Fibroblast of villous mesenchyme (primary cell): ENCODE measurements at places on chromosomes 2 and 18. TPM values are rescaled to one million over a fixed set of nuclear protein-coding genes. Genes with fewer than 3 reads are reported as not detected.

Gene SLC16A14
- total RNA-seq, result 1.3 and 3.5 TPM in 2 replicates

Gene PPM1G
- 60.6 and 63.9 TPM in 2 replicates for total RNA-seq

Gene HNRNPLL
- total RNA-seq, result 40.6 and 57.0 TPM in 2 replicates

Gene SERPINB4
- total RNA-seq, result not detected in 2 replicates

Gene SALL3
- total RNA-seq, result not detected in 2 replicates

Gene HOXD12
- total RNA-seq, result not detected in 2 replicates

Gene USP40
- 28.3 and 48.8 TPM in 2 replicates for total RNA-seq

Gene SIX3
- total RNA-seq, result not detected in 2 replicates

Gene TRIM43
- under 0.01 TPM in 1 of 2 replicates, not detected in the other for total RNA-seq

GRCh38 chr18:12840382-12840781 is 43.7 kb downstream of the PTPN2 start:
- no peak for DNase-seq

DNA sequence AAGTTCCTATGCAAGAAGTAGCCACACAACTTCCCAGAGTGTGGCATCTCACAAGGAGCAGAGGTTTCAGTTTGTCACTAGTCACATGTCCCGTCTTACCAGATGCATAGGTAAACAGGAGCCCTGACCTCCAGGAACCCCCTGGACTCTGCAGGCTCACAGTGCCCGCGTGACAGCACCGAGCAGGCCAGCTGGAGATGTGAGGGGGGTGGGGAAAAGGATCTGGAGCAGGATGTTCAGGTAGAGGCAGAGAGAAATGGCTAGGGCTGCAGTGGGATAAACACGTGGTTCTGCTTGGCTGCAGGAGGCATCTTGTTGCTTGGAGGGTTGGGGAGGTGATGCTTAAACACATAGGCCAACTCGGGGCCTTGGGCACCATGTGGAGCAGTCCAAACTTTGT is 54.2 kb downstream of the IMPA2 start:
- DNase-seq, result no peak

GRCh38 chr2:151363709-151364108 is 6.3 kb downstream of the TNFAIP6 start:
- DNase-seq, result no peak

- peak; percentile 16 for DNase-seq
Measured at GRCh38 chr2:172878260-172878659, 142.6 kb downstream of the RAPGEF4 start.

DNA sequence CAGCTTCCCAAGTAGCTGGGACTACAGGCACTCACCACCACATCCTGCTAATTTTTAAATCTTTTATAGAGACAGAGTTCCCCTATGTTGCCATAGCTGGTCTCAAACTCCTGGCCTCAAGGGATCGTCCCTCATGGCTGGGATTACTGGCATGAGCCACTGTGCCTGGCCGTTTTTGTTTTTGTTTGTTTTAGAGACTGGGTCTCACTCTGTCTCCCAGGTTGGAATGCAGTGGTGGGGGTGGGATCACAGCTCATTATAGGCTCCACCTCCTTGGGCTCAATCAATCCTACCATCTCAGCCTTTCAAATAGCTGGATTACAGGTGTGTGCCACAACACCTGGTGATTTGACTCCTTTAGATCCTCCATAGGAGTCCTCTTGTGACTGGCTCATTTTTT is 19.5 kb upstream of the ZDBF2 start:
- no peak for DNase-seq

DNA sequence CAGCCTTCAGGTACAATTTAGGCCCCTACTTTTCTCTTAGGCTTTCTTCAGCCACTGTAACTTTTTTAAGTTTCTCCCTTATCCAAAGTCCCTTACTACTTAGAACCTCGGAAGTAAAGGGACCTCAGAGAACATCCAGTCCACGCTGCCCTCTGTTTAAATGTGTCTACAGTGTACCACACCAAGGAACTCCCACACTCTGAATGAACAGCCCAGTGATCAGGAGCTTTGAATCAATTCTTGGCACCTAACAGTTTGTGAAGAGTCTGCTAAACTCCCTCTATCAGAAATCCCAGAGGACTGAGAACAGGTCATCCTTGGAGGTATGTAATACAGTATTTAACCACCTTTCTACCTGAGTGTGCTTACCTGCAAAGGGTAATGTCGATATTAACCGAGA is 11.6 kb upstream of the MALT1 start:
- DNase-seq, result no peak

GRCh38 chr18:70489986-70490933 is 201.4 kb downstream of the SOCS6 start:
- DNase-seq, result peak; percentile 52

DNA sequence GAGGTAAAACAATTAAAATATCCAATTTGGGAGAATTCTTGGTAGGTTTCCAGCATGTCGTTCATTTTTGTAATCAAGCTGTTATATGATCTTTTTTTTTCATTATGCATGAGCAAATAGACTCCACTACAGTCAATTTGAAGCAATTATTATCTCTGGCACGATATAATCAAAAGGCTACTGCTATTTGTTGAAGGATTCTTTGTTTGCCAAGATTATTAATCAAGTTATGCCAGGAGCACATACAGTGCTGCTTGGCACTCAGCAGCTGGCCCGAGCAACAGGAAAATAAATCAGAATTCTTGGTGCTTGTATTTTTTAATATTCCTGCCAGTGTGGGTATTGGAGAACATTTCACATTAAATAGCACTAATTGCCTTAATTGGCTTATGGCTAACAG is 279.5 kb downstream of the RND3 start:
- no peak for DNase-seq

GRCh38 chr18:40917056-40917455 is 1038.0 kb upstream of the PIK3C3 start:
- no peak for DNase-seq

GRCh38 chr18:29096079-29096770 is 919.3 kb upstream of the CDH2 start:
- DNase-seq, result no peak

DNA sequence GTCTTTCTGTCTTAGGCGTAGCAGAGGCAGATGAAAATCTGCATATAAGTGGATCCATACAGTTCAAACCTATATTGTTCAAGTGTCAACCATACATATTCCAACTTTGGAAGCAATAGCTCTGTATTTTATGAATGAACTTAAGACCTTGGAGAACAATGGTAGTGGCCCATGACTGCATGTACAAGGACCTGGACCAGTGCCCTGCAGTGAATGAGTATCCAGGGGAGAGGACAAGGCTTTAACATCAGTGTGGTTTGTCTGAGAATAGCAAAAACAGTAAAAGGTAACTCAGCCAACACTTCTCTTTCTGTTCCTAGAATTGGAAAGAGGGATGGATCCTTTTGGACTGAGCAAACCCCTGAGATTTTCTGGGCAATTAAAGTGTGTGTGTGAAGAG is 230.8 kb upstream of the LINC00305 start:
- DNase-seq, result no peak

DNA sequence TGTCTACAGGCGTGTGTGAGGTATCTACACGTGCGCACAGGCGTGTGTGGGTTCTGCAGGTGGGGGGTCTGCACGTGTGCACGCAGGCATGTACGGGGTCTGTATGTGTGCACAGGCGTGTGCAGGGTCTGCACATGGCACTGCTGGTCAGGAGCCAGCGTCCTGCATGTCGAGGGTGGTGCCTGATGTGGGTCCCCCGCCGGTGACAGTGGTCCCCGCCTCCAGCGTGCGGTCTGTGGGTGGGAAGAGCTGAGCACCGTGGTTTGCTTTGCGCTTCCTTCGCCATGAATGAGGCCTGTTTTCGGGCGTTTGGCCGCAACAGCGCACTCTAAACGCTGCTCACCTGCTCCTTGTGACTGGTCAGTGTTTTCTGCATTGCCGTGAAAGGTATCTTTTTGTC is 57.2 kb downstream of the CTDP1 start:
- no peak for DNase-seq

DNA sequence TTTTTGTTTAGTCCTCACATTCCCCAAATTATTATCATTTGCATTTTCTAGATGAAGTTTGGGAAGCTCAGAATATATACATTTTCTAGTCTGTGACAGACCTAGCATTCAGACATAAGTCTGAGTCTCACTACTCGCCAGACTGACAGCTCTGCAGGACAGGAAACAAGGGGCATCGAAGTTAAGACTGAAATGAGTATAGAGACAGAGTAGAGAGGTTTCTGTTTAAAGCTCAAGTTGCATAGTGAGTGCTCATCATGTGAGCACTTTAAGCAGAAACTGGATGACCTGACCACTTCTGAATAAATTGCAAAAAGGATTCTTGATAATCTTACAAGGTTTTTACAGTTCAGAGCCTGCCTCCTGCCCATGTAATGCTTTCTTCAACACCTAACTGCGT is 1.1 kb downstream of the HADHB start:
- peak; percentile 36 for DNase-seq

DNA sequence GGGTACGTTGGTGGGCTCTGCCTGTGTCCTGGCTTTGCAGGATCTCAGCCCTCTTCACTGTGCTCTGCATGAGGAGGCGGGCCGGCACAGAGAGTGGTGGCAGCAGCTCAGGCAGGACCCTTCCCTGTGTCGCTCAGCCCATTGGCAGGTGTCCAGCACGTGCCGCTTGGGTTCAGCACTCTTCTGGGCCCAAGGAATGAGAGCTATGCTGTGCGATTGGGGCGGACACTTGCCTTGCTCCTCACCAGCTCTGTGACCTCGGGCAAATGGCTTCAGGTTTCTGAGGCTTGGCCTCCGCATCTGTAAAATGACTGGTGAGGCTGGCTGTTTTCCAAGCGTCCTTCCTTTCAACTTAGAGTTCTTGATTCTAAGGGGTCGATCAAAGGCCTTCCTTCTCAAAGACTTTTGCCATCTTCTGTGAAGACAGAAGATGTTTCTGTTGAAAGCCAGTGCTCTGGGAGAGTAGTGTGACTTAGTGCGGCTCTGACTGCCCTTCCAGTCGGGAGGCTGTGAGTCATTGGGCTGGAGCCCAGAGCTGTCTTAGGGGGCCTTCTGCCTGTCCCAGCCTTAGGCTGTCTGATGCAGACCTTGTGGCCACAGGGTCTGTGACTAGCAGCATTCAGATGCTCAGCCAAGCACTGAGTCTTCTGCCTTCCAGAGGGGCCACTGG is 35.6 kb downstream of the GLI2 start:
- peak; percentile 92 for DNase-seq

- DNase-seq, result no peak
Measured at GRCh38 chr18:77617694-77618093, 368.0 kb downstream of the GALR1 start.
